NB4 (cell line): ENCODE measurements at places on chromosomes 1 and 21.
A peak's percentile ranks its signal among the peaks of the same experiment; 100 is the strongest.

DNA sequence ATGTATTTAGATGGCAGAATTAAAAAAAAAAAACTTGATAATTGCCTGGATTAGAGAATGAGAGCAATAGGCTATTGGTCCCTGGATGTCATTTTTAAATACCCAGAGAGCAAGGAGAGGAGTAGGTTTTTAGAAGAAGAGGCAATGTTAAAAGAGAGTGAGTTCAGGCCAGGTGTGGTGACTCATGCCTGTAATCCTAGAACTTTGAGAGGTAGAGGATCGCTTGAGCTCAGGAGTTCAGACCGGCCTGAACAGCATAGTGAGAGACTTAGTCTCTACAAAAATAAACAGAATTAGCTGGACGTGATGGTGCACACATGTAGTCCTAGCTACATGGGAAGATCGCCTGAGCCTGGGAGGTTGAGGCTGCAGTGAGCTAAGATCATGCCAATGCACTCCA lies 15.9 kb upstream of the MUTYH start:
- no peak for DNase-seq

DNA sequence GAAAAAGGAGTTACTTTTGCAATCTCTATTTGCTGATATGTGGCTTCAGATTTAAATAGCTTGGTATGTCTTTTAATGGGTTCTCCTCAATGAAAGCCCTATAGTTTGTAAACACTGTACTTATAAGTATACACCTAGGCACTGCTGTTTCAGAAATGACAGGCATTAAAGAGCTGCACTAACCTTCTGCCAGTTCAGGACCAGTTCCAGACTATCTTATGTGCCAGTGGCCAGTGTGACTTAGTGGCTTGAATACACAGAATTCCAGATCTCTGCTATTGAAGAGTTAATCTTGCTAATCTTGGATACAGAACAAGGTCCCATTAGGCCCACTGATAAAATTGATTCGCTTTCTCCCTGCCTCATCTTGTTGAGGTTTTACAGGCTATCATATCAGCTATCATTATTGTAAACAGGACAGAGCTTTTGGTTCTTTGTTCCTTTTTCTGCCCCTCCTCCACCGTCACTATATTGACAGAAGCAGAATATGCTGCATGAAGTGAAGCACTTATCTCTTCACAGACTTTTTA lies 337.5 kb downstream of the LRRIQ3 start:
- no peak for DNase-seq

GRCh38 chr1:225670356-225670755 lies 17.4 kb upstream of the ENAH start:
- DNase-seq: no peak

GRCh38 chr1:63829349-63830327 lies 55.8 kb downstream of the ROR1 start:
- DNase-seq: no peak

GRCh38 chr1:164772635-164773034 lies 213.7 kb downstream of the PBX1 start:
- peak; percentile 33 for DNase-seq

DNA sequence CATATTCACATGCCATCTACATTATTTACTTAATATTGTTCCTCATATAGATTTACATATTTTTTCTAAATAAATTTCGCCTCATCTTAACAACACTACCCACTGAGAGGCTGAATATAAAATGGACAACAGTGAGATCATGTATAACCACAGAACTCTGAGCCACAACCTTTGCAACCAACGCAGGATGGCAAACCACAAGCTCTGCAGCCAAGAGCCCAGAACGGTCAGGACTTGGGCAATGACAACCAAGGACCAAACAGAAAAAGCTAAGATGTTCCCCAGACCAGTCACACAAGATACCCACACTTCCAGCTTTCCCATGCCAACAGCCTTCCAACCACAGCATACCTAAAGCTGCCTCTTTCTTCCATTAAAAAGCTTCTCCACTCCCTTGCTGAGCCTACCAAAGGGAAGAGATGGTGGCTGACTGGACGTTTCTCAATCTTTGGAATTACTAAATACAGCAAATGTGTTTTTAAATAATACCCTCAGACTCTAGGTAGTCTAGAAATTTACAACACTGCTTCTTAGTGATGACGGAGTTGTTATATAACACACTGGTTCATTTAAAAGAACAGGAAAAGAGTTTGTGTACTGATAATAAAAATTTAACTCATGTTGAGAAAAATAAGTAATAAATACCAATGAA lies 117.9 kb downstream of the AKT3 start:
- peak; percentile 90 for DNase-seq

GRCh38 chr1:157274698-157275534 lies 136.7 kb upstream of the ETV3 start:
- no peak for DNase-seq

GRCh38 chr1:10934150-10934818 lies 78.2 kb upstream of the TARDBP start:
- DNase-seq: no peak

- DNase-seq: no peak
Measured at GRCh38 chr21:42155045-42155855, 63.7 kb upstream of the ABCG1 start.

DNA sequence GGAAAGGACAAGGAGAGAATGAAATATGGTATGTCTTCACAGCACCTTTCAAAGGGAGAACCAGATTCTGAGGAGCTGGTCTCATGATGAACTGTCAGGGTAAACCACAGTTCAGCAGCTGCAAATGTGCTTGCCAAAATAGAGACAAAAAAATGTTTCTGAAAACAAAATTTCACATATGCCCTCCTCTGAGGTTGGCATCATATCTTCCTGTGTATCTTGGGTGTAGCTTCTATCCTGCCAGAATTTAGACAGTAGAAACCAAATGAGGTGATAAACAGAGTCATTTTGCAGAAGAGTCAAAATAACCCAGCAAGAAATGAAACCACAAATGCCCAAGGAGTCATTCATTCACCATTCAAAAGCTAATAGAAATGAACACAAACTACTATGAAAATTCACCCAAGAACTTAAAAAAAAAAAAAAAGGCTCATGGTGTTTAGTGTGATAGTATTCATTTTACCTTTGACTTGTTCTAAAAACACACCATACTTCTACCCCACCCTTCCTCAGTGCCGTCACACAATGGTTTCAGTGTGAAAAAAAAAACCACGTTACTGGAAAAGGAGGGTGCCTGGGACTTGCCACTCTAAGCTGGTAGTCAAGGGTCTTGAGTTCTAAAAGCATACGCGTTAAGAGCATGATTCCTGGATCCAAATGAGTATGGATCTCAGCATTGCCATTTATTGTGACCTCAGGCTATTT lies 18.5 kb downstream of the SELL start:
- DNase-seq: no peak

DNA sequence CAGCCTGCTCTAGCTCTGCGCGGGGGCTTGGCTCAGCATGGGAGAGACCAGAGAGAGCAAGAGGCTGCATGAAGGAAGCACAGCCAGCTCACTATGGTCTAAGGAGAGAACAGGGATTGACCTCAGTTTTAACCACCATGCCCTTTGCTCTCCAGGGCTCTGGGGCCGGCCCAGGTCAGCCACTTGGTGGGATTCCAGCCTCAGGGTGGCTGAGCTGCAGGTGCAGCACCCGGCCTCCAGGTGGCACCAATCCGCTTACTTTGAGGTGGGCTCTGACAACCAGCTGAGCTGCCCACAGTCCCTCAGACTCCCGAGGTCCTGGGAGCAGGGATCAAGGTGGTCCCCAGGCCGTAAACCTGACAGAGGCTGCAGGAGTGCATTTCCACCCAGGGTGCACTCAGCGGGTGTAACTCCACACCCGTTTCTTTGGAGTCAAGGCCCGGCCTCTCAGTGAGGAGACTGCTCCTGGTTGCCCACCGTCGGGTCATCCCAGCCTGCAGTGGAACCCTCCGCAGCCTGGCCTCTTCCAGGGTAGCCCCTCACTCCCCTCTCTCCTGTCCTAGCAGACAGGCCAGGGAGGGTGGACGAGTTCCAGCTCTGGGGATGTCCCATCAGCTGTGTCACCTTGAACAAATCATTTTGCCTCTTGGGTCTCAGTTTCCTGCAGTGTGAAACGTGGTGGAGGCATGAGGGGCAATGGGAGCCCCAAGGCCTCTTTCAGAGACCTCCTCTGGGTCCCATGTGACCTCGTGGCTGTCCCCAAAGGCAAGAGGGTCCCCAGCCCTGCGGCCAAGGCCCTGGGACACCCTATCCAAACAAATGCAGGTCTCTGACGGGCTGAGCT lies 607 bp upstream of the LGR6 start:
- DNase-seq: peak; percentile 60

- DNase-seq: peak; percentile 61
Measured at GRCh38 chr1:202656951-202657646, 53.2 kb downstream of the SYT2 start.

DNA sequence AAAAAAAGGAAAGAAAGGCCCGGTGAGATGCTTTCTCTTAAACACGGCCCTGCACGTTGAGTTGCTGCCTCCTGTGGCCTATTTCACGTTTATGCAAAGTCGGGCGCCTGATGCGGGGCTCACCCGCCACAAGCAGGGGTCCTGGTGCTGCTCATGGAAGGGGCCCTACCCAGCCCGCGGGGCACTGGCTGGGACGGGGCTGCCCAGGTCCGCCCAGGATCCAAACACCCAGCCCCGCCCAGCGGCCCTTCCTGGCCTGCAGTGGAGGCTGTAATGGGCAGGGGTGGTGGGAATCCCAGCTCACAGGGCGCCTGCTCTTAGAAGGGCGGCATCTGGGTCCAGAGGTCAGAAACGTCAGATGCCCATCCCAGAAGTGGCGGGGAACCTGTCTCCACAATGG lies 1.6 kb downstream of the COL6A2 start:
- DNase-seq: no peak

GRCh38 chr1:219114014-219114413 lies 59.7 kb upstream of the LYPLAL1 start:
- no peak for DNase-seq

DNA sequence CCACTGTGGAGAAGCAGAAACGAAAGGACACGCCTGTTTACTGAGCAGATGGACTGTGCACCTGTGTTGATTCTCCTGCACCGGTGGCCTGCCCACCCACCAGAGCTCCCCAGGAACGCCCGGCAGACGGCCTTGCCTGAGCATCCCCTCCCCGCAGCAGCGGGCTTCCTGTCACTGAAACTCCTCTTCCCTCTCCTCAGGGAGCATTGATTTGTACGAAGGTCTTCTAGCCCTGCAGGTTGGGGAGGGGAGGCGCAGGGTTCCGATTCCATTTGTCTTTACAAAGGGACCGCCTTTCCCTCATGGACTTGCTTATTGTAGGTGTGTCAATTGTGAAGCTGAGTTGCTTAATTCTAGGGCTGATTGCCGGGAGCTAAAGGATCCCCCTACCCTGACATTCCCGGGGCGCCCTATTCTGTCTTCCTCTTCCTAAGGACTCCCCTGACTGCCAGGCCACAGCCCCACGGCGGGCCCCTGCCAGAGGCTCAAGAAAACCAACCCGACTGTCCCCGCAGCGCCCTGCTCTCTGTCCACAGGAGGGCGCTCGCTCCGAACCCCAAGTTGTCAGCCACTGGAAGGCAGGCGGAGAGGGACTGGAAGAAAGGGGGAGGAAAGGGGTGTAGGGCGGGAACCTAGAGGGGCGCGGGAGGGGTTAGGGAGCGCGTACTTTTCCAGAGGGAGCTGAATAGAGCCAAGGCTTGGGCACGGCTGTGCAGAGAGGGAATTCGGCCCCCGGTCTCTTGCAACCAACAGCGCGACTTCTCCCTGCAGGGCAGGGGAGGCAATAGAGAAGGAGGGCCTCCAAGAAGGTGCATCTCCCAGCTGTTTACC lies 2.8 kb downstream of the S100A6 start:
- peak; percentile 78 for DNase-seq

DNA sequence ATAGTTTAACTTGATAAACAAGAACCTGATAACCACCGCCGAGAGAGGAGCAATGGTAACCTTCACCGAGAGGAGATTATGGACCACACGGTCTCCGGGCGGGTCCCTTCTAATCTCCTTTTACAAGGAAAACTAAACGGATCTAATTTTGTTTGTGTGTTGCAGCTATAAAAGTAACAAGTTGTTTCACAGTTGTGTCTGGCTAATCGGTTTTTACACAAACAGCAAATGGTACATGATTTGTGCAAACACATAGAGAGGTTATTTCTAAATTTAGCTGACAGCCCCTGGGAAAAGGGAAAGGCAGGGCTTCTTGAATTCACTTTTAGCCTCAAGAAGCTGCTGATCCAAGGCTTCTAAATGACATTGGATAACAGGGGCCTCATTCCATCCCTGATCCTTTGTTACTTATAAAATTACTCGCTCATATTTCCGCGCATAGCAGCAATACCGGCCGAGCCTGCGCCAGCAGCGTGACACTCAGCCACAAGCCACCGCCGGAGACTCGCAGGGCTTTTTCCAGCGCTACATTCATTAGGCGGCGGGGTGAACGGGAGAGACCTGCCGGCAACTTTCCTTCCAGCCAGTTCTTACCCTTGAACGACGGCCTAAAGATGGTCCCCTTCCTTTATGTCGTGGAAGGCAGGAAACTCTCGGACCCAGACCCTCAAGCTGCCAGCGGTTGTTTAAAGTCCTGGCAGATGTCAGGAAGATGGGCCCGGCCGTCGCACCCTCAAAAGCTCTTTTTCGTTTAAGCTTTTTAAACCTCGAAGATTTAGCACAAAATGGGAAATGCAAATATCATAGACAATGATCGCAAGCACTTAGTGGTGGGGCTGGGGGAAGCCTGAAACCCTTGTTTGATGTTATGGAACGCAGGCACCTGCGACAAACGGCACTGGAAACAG lies 4.4 kb downstream of the FOXD3 start:
- no peak for DNase-seq

- peak; percentile 51 for DNase-seq
Measured at GRCh38 chr21:40143822-40144525, 276.7 kb downstream of the PCP4 start.

GRCh38 chr1:12344596-12345349 lies 114.9 kb downstream of the VPS13D start:
- peak; percentile 81 for DNase-seq

GRCh38 chr1:118186026-118186425 lies 998 bp upstream of the SPAG17 start:
- DNase-seq: no peak

DNA sequence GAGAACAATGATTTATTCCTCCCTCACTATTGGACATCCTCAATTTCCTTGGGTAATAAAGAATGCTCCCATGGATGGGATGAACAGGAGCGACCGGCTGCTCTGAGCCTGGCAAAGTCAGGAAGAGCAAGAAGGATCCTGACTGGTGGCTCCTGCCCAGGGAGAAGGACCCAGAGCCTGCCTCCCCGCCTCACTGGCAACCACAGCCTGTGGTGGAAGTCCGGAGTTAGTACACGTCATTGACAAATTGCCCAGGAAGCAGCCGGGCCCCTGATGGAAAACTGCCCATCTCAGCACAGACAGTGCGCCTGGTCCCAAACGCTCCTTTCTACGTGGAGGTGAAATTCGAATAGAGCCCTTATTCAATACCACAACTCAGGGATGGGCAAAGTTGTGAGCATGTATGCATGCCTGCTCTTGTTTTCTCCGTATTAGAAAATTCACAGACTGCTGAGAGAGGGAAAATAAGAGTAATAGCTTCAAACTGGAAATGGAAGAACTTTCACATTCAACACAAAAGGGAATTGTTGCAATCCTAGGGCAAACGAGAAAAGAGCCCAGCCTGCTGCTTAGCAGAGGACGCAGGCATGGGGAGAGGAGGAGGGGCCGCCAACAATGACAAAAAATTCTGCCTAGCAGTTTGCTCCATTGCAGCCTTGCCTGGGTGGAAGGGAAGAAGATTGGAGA lies 397.1 kb upstream of the VAMP3 start:
- no peak for DNase-seq
